ENCODE measurements at places on chromosomes 6 and 20. TPM values are rescaled to one million over a fixed set of nuclear protein-coding genes. Genes with fewer than 3 reads are reported as not detected.

DNA sequence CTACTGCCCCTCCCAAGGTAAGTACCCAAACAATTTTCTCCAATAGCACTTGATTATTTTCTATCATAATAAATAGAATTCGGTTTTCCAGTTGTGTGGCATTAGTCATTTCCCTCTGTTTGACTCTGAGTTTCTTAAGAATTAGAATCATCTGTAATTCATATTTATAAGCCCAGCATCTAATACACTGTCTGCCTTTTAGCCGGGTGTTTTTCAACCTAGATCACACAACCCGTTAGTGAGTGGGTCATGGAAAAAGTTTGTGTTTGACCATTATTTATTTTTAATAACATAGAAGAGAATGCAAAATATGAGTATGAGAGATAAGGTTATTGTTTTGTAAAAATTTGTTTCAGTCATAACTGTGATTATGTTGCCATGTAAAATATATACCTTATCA, 701.6 kb downstream of the RFPL4B start:
- DNase-seq, result no peak

DNA sequence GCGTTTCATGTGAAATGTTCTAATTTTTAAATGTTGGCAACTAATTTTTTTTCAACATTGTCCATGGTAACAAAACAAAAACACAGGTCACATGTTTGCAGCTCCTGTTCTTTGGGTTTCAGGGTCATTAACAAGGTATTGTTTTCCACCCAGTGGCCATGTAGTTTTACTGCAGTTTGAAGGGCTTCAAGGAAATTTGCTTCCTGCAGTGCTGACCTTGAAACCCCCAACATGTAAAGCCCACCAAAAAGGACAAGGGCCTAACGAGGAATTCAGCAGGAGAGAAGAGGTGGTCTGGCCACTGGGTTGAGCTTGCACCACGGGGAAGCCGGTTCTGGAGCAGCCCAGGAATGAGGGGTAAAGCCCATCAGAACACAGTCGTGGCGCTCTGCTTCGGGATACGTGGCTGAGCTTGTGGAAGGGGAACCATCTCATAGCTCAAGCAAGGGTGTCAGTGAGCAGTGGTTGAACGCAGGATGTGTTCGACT, 13.9 kb upstream of the KLHL31 start:
- no peak for DNase-seq

DNA sequence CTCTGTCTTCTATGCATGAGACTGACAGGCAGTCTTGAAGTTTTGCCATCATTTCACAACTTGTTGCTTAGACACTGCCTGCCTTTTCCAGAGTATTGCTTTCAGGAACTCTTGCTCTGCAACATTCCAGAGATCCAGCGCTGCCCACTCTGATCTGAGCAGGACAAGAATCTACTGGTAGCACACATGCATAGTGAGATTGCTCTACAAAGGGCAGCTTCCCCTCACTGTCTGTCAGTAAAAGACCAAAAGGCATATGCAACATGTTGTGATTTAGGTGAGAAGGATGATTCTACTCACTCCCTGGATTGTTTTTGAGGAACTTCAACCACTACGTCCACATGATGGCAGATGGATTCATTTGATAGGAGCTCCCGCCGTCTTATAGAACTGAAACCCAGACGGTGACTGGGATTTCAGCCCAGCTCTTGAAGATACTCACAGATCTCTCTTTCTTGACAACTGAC, 259.1 kb downstream of the ARID1B start:
- DNase-seq, result no peak

DNA sequence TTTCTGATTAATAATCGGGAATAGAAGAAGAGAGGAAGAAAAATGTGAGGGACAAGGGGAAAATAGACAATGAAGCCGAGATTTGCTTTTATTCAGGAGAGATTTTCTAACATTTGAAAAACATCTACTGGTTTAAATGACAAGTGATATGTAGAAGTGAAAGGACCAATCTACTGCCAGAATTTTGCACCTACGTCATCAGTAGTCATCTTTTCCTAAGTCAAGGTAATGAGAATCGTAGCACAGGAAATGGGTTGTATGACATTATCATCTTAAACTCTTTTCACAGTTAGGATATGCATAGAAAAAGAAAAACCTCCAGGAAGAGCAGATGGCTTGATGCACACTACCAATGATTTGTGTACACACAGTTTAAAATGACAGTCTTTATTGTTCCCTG, 45.3 kb upstream of the RAB32 start:
- DNase-seq, result no peak

- no peak for DNase-seq
These were observed 11.1 kb downstream of the SIGLEC1 start for GRCh38 chr20:3701061-3701998.

GRCh38 chr6:45783716-45784115, 231.9 kb downstream of the CLIC5 start:
- DNase-seq, result no peak

- no peak for DNase-seq
These were observed 418.6 kb downstream of the CDKAL1 start for GRCh38 chr6:20952699-20953474.

- DNase-seq, result no peak
These were observed 79.1 kb downstream of the TNFRSF21 start for GRCh38 chr6:47230579-47230978.

DNA sequence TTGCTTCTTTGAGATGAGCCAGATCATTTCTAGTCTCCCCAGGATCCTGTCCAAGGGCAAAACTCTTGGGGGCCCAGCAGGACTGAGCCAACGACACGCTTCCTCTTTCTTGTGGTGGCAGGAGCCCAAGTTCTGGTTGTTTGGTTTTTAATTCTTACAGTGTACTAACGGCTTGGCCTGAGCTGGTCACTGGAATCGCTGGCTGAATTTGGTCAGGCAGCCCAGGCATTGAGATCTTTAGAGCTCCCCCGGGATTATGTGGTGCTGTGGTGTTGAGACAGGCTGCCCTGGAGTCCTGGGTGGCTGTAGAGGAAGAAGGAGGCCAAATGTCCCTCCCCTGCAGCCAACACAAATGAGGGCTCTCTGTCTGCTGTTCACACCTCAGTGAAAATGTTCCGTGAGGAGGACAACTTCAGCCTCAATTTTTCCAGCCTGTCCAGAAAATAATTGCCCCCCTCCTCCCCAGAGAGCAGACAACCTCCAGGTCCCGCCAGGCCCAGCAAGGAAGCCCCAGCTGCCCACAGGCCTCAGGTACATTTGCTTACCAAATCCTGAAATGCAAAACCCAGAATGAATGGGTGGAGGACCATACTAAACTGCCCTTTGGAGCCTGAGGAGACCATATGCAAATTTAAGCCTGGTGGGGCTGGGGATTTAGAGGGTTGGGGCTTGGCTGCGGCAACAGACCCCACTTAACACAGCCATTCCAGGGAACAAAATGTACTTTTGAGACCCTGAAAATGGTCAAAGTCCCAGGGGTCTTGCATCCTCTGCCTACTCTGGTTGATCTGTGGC, 23.6 kb downstream of the BNIP5 start:
- no peak for DNase-seq

GRCh38 chr6:130825772-130826441, 1.3 kb upstream of the SMLR1 start:
- DNase-seq, result no peak

- DNase-seq, result no peak
These were observed 4.7 kb upstream of the MAP3K4 start for GRCh38 chr6:160986851-160987250.

DNA sequence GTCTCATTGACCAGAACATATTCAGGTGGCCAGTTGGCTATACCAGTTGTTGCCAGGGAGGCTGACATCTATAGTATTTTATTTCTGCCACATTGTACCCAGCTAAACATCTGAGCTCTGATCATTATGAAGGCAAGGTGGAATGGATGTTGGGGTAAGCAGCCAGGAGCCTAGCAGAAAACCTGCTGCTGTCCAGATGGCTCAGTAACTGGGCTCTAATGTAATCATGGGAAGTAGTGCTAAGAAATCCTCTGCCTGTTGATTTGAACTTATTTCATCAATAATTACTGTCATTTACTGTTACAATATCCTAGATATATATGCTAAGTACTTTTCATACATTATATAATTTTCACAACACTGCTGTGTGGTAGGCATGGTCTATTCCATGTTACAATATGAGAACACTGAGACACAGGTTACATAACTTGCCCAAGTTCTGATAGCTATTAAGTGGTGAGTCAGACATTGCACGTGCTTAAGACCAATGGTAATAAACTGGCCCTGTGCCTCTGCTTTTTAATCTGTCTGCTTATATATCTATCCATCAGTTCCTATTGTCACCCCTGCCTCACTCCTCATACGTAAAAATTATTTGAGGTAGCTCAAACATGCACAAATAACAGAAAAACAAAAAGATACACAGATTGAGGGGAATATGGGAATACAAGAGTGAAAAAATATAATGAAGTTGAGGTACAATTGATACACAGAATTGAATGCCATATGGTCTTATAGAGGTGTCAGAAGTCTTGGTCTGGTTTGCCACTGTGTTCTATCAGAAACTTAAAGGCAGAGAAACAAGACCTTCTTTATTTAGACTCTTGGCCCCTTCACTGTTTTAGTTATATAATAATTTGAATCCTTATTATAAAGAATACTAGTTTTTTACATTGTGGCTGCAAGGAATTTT, 25.2 kb downstream of the TBPL1 start:
- DNase-seq, result no peak

GRCh38 chr6:42368181-42368580, 83.5 kb downstream of the TRERF1 start:
- DNase-seq, result peak; percentile 80

GRCh38 chr20:51934301-51935002, 132.1 kb upstream of the SALL4 start:
- DNase-seq, result no peak

DNA sequence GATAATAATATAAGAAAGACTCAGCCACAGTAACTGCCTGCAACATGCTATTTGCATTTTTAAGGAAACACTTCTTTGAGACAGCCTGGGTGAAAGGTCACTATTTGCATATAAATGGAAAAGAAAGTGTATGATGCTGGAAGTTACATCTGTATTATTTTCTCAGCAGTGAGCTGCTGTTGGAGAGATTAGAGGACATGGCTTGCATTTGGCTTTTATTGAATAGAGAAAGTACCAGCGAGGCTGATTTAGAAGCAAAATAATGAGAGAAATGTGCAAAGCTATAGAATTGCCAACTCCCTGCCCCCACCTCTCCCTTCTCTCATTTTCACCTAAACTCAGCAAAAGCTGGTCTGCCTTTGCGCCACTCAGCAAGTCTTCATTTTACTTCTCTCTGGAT, 12.7 kb downstream of the MYT1 start:
- DNase-seq, result no peak

DNA sequence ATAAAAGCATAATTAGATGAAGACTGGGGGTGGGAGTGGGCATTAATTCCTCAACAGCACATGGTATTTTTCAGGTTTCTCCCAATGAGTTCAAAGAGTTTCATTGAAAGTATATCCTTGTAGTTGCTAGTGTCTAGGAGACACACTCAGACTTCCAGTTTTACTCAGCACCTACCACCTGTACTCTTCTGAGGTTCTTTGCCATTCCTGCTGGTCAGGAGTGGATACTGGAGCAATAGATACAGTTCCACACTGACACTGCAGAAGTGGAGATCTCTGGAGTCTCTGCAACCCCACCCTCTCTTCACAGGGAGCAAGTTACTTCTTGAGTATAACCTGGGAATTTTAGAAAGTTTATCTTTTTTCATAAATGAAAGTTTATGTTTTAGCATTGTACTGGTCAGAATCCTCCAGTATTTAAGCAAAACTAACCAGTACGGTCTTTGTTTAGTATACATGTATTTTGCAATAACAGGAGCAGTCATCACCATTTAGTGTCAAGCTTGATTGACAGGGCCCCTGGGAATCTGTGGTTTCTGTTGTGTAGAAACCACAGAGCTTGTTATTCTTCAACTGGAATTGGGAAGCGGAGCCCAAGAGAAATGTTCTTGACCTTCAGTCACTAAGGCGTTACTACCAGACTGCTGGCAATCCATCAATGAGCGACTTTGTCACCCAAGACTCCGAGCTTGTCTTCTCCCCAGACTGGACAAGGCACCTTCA, 148.1 kb downstream of the ZDHHC14 start:
- DNase-seq, result no peak

GRCh38 chr6:87308970-87309369, 13.4 kb upstream of the SMIM8 start:
- DNase-seq, result no peak

DNA sequence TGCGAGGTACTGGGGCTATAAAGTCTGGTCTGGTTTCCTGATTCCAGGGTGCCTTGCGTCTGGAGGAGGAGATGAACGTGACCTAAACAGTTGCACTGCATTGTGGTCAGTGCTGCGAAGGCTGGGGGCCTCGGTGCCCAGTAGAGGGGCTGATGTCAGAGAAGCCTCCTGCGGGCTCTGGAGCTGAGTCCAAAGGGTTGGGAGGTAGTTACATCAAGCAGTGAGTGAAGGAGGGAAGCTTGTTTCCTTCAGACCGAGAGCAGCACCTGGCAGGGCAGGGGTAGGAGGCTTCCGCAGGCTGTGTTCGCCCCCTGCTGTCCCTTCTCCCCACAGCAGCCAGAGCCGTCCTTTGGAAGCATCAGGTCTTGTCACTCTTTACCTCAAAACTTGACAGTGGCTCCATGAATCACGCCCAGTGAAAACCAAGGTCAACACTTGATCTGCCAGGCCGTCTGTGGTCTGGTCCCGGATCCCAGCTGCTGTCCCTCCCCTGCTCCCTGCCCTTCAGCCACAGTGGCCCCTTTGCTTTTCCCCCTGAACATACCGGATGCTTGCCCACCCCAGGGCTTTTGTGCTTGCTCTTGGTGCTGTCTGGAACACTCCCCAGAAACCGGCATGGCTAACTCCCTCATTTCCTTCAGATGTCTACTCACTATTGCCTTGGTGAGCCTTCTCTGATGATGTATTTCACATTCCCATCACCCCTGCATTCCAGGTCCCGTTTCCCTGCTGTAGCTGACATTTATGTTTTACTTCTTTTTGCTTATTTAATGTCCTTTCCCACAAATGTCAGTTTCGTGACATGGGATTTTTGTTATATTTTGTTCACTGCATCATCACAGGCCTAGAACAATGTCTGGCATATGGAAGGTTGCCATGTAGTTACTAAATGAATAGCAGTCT, 7.0 kb downstream of the DYNLRB1 start:
- DNase-seq, result peak; percentile 78

- no peak for DNase-seq
These were observed 517.6 kb downstream of the BTBD3 start for GRCh38 chr20:12435268-12435667.

- DNase-seq, result peak; percentile 66
These were observed 46.3 kb downstream of the MCM8 start for GRCh38 chr20:5996765-5997164.

Gene CD93
- 0.82 TPM for total RNA-seq

Gene BFSP1
- total RNA-seq, result 0.12 TPM

Gene NRSN2
- 7.5 TPM for total RNA-seq

Gene ESR1
- 0.04 TPM for total RNA-seq

Gene PPP1R11
- 59.9 TPM for total RNA-seq

Gene CAGE1
- 0.09 TPM for total RNA-seq

Gene RSPH4A
- 0.11 TPM for total RNA-seq

Gene ATP6V1G2
- total RNA-seq, result 1.9 TPM

Gene CRISP3
- not detected for total RNA-seq

Gene HTR1E
- not detected for total RNA-seq

Gene PRSS16
- total RNA-seq, result 1.5 TPM

Gene BMP2
- total RNA-seq, result not detected

Gene CLVS2
- not detected for total RNA-seq

Gene LY6G6F
- not detected for total RNA-seq

Measured in activated CD4-positive, alpha-beta T cell treated with anti-CD3 and anti-CD28 coated beads for 36 hours (primary cell).